Hepatocyte (in vitro differentiated cells): ENCODE measurements at places on chromosomes 1 and 21. TPM values are rescaled to one million over a fixed set of nuclear protein-coding genes. Genes with fewer than 3 reads are reported as not detected.

- DNase-seq = no peak
Measured at GRCh38 chr1:34587761-34588160, 167.1 kb upstream of the GJB5 start.

- no peak for DNase-seq
Measured at GRCh38 chr1:170470121-170470520, 61.8 kb upstream of the GORAB start.

- DNase-seq = no peak
Measured at GRCh38 chr1:198597690-198598430, 41.0 kb upstream of the PTPRC start.

- peak; percentile 35 for DNase-seq
Measured at GRCh38 chr1:59298710-59299346, 1.9 kb downstream of the FGGY start.

- DNase-seq = no peak
Measured at GRCh38 chr1:177442584-177442983, 271.8 kb downstream of the BRINP2 start.

The GBP7 gene
- 0.06 and 0.27 TPM in 2 replicates for polyA plus RNA-seq

The SEMA4A gene
- polyA plus RNA-seq = 1.3 and 2.6 TPM in 2 replicates

The ATP1A2 gene
- polyA plus RNA-seq = 0.80 and 1.5 TPM in 2 replicates

DNA sequence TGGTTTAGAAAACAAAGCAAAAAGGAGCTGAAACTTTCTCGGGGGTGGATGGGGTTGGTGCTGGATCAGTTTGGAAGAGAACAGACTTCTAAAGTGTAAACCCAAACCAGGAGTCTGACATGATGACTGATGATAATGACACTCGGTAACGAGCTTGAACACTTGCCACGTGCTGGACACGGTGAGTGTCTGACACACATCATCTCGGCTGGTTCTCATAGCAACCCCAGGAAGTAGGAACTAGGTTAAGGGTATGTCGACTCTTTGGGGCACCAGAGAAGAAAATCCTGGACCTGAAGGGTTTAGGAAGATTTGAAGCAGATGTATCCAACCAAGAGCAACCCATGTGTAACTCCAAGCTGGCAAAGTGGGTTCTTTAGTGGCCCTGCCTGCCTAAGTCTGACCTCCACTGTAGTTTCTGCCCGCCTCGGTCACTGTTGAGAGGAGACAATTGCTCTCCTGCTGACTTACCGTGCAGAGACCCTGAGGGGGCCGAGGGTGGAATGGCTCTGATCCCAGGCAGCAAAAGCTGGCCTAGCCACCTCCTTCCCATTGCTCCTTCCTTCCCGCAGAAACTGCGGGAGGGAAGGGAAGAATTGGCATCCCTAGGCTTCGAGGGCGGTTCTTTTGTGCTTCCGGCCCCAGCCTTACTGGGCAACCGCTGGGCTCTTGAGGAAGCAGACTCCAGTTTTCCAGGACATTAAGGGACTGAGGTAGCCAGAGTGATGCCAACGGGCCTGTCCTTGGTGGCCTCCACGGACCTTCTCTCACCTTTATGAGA lies 156.0 kb downstream of the TOMM20 start:
- DNase-seq = no peak

The UBE2U gene
- 0.21 TPM in 1 of 2 replicates, not detected in the other for polyA plus RNA-seq

The SSBP3 gene
- 23.8 and 25.8 TPM in 2 replicates for polyA plus RNA-seq

The KLF17 gene
- not detected in 2 replicates for polyA plus RNA-seq

GRCh38 chr1:62836856-62837540 lies 53.1 kb downstream of the ATG4C start:
- no peak for DNase-seq

The HSD3B2 gene
- 2.2 and 4.6 TPM in 2 replicates for polyA plus RNA-seq

The AMY1A gene
- not detected in 2 replicates for polyA plus RNA-seq

The GLRX2 gene
- 41.0 and 44.5 TPM in 2 replicates for polyA plus RNA-seq

The CELA2A gene
- 5.6 TPM in 2 replicates for polyA plus RNA-seq

DNA sequence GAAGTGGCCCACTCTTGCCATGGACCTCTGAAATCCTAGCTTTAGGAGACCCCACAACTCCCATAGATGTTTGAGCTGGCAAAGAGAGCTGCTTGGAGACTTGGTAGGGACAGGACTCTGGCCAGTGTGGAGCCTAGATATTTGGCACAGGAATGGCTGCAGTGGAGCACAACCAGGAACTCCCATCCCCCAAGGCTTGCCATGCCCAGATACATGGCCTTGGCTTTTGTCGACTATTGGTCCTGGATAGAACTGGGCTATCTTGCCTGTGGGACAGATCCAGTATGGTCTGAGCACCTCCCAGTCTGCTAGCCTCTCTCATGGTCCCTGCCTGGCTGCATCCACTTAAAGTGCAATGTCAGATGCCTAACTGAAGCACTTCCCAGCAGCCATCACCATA lies 7.8 kb upstream of the GBP2 start:
- DNase-seq = no peak

DNA sequence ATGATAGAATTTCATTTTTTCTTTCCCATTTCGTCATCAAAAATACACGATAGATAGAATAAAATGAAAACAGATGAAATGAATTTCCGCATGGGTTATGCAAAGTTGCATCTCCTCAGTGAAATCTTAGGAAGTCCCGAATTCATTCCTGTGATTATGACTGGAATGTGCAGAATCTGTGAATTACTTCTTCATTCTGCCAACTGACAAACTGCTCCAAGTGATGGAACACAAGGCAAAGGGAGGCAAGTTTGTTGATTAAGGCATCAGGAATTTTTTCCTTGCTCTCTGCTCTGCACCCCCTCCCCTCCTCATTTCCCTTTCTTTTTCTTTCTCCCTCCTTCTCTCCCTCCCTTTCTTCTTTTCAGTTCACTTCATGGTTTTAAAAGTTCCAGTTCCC lies 37.0 kb upstream of the ADGRL4 start:
- no peak for DNase-seq

The MMEL1 gene
- 1.8 TPM in 1 of 2 replicates, not detected in the other for polyA plus RNA-seq
